Stimulated activated CD4-positive, alpha-beta T cell treated with anti-CD3 and anti-CD28 coated beads, Interleukin-1b, Interleukin-23, amount 100 ng/mL, for 1 hour (primary cell): ENCODE measurements at places on chromosomes 3 and 15.

- DNase-seq, result no peak
Observed at GRCh38 chr3:60456180-60456579, 795.1 kb downstream of the FHIT start.

GRCh38 chr3:4514321-4514720 lies 21.2 kb downstream of the ITPR1 start:
- no peak for DNase-seq

GRCh38 chr3:36175113-36175812 lies 205.0 kb upstream of the STAC start:
- no peak for DNase-seq

GRCh38 chr3:56613016-56613415 lies 56.0 kb downstream of the CCDC66 start:
- DNase-seq, result no peak

DNA sequence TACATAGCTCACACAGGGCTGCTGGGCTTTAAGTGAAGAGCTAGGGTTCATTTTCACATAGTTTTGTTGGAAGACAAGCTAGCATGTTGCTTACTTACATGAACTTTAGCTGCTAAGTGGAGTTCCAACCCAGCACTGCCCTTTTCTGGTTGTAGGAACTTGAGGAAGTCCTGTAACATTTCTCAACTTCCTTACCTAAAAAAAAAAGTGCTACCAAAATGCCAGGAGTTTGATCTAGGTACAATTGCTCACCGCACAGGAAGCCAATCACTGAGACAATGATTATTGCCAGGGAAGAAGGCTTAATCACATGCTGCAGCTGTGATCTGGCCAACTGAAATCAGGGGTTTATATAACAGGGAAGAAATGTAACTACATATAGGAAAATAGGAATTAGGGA lies 52.8 kb downstream of the IL12A start:
- no peak for DNase-seq

DNA sequence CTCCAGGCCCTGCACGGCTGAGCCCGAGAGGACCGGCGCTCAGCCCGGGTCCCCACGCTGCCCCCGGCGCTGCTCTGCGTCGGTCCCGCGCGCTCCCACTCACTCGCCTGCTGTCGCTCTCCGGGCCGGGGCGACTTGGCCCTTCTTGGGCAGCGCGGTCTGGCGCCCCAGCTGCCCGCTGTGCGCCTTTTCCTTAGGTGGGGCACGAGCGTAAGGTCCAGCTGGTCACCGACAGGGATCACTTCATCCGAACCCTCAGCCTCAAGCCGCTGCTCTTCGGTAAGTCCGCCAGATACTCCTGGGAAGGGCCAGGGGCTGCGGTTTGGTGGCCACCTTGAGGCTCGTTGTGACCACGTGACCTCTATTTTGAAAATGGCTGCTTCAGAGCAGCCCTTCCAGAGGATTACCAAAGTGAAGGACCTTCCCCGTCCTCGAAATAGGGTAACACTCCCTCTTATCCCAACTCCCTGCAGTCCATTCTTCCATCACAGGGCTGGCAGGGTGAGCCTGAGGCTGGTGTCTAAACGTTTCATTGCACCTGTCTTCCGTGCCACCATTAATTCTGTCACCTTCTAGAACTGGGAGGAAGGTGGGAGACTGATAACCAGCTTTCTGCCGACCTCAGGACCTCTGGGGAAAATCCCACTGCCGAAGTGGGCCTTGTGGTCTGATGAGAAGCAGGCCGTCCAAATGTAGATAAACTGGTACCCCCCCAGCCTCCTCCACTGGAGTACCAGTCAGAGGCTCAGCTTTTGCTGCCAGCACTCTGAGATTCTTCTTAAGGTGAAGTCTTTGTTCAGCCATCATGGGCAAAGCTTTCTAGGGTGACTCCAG lies 812 bp downstream of the P4HTM start:
- no peak for DNase-seq

DNA sequence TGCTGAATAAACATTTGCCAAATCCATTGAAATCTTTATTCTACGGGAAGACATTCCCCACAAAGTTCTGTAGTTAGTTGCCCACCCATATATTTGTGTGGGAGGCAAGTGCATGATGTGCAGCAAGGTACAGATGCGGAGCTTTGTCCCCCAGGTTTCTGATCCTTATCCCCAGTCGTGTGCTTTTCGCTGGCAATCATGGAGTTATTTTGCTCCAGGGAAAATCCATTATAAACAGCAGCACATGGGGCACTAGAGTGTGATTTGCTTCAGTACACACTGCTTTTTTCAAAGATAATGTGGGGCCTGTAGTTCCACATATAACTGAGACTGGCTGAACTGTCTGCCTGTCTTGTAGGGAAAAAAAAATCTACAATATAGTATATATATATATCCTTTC lies 132.1 kb downstream of the FEZF2 start:
- DNase-seq, result no peak

DNA sequence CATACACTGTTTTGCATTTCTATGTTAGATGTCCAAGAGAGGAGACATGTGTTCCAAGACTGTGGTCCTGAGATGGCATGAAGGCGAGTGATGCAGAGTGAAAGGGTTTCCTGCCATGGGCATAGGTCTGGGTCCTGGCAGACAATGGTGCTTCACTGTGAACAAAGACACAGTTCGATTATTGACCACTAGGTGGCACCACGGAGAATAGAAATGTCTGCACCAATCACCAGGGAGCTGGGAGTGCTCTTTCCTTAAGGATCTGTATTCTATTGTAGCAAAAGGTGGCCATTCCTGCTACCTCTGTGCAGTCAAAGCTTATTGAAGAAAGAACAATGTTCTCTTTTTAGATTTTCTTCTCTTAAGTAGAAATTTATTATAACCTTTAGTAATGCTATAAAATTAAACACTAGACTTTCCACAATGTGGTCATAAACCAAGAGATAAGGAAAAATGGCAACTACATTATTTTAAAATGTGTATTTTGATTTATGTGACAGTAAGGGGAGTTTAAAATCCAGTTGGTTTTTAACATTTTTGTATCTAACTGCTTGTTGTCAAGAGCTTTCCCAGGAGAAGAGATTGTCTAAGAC lies 88.7 kb downstream of the GABRG3 start:
- DNase-seq, result no peak

DNA sequence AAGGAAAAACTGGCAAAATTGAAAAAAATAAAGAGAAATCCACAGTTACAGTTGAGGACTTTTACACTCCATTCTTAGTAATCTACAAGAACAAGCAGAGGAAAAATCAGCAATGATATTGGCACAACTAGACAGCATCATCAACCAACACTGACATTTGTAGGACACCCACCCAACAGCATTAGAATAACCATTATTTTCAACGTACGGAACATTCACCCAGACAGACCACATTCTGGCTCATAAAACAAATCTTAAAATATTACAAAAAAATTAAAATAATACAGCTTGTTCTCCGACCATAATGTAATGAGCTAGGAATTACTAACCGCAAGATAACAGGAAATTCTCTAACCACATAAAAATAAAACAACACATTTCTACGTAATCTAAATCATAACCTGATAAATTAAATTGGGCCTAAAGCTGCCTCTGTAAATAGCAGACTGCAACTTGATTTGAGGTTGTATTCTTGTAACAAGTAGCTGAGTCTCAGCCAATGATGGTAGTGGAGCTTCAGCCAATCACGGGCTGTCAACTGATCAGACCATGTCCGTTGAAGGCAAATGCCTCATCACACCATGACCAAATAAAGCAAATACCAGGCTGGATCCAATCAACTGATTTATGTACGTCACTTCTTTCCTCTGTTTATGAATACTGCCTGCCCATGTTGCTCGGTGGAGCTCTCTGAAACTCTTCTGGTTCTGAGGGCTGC lies 9.2 kb downstream of the PLSCR4 start:
- DNase-seq, result no peak

GRCh38 chr15:72796210-72796514 lies 12.6 kb upstream of the ADPGK start:
- DNase-seq, result no peak

DNA sequence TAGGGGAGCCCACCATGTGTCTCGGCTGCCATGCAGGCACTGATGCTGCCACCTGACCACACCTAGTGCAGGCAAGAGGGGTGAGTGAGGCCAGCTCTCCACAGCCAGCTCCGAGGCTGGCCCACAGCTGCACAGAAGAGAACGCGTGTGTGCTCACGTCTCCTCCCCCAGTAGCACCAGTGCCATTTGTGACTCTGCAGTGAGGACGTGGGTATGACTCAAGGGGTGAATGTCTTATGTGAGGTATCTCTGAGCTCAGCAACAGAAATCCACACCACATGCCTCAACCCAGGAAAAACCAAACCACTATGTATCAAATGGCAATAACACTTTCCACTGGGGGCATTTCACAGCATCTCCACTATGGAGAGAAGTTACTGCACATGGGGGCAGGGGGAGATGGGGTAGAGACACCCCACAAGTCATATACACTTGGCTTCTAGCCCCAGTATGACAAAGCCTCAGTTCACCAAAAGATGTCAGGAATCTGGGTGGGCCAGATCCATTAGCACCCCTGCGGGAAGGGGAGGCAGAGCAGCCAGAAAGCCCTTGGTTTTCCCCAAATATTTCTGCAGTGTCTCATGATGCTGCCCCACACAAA lies 87.6 kb downstream of the LRIG1 start:
- no peak for DNase-seq

GRCh38 chr3:190988102-190988501 lies 125.6 kb upstream of the GMNC start:
- no peak for DNase-seq

GRCh38 chr3:15032650-15033049 lies 32.5 kb downstream of the MRPS25 start:
- no peak for DNase-seq

GRCh38 chr3:100210772-100211135 lies 50.0 kb upstream of the TBC1D23 start:
- no peak for DNase-seq

DNA sequence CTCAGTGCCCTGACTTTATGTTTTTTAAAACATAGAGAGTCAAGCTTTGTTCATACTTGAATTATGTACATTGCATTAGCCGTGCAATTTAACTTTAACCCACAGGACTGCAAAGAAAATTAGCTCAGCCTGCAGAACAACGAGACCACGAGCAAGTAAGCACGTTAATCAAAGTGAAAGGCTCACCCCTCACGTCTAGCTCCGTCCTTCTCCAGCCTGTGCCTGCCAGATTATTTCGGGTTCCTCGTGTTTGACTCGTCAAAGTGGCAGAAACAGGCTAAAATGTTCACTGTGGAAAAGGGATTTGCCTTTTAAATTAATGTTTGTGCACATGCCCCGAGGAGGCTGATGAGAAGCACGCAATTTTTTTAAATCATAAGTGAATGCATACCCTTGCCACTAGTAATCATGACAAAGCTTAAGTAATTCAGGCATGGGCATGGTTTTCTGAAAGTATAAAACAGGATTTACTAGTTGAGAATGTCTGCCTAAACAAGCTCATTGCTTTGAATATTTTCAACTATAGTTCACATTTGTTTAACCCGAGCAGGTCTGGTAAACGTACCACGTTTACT lies 15.3 kb downstream of the ZBTB38 start:
- no peak for DNase-seq

DNA sequence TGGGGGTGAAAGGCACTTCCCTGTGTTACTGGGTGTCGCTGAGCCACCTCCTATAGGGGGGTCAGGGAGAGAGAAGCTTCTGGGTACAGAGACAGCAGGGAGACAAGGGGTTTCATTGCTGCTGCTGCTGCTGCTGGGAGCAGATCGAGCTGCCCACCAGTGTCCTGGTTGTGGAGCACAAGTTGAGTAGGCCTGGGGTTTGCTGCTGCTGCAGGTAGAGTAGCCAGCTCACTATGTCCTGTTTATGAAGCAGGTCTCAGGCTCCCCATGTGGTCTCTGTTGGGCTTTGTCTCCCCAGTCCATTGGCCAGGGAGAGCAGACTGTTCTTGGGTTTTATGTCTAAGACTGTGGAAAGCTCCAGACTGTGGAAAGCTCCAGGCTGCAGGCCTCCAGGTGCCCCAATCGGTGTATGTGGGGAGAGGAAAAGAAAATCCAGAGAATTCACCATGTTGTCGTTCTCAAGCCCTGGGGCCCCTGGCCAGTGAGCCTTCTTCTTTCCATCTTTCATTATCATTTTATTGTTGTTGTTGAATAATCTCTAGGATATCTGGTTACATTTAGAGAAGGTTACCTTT lies 157.8 kb downstream of the ADAMTS17 start:
- no peak for DNase-seq

GRCh38 chr3:191268737-191269136 lies 60.5 kb upstream of the CCDC50 start:
- DNase-seq, result no peak

DNA sequence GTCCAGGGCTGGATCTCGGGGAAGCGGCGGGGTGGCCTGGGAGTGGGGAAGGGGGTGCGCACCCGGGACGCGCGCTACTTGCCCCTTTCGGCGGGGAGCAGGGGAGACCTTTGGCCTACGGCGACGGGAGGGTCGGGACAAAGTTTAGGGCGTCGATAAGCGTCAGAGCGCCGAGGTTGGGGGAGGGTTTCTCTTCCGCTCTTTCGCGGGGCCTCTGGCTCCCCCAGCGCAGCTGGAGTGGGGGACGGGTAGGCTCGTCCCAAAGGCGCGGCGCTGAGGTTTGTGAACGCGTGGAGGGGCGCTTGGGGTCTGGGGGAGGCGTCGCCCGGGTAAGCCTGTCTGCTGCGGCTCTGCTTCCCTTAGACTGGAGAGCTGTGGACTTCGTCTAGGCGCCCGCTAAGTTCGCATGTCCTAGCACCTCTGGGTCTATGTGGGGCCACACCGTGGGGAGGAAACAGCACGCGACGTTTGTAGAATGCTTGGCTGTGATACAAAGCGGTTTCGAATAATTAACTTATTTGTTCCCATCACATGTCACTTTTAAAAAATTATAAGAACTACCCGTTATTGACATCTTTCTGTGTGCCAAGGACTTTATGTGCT lies 527 bp downstream of the B2M start:
- DNase-seq, result no peak

GRCh38 chr15:69869881-69870505 lies 227.7 kb downstream of the TLE3 start:
- DNase-seq, result no peak

- no peak for DNase-seq
Observed at GRCh38 chr3:186060222-186060621, 48.7 kb downstream of the ETV5 start.

- no peak for DNase-seq
Observed at GRCh38 chr15:99423186-99424130, 142.3 kb upstream of the MEF2A start.

DNA sequence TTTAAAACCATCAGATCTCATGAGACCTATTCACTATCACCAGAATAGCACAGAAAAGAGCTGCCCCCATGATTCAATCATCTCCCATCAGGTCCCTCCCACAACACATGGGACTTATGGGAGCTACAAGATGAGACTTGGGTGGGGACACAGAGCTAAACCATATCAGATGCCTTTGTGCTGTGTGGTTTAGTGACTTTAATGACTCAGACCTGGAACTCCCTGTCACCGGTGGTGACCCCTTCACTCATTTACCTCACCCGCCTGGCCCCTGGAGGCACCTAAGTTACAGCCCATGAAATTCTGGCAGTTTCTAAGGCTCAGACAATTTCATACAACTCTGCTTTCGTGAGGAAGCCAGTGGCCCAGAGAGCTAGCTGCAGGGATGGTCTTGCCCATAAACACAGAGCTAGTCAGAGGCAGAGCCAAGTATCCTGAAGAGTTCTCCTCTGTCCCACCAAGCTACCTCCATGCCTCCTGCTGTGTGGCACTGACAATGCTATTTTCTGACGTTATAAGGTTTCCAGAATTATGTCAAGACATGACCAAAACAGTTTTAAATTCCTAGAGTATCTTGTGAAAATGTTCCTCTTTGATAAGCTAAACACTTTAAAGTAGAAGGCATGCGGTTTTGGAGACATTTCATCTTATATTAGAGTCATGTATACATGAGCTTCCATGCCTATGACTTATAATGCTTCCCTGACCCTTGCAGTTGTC lies 231.1 kb upstream of the IL12A start:
- DNase-seq, result no peak
